ENCODE measurements at places on chromosomes 1 and 21.

GRCh38 chr1:55225228-55225627 lies 10.1 kb upstream of the USP24 start:
- DNase-seq: no peak

DNA sequence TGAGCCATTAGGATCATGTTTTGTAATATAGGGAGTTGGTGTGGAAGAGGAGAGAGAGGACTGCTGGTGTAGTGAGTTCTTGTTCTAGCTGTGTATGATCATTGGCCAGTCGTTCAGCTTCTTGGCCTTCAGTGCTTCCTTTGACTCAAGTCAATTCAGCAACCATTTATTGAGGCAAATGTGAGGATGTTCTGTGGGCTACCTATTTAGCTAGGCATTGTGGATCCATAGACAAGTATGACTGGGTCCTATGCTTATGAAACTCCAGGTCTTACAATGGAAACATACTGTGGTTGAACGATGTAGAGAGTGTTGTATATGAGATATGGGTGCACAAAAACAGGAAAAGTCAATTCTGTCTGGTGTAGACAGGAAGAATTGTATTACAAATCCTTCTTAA lies 41.7 kb downstream of the NFIA start:
- no peak for DNase-seq

DNA sequence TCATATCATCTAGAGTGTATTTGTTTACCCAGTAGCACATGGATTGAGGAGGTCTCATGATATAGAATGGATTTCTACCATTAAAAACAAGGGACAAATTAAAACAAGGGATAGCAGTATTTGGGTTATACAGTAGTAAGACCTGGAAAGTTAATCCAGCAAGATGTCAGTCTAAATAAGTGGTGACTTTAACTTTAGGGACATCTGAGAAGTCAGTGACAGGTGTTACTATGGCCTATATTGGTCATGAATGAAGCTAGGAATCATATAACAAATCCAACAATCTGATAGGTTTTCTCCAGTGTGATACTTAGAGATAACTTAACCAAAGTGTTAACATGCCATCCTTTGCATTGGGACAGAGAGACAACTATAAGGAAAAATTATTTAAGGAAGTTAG lies 42.7 kb upstream of the DHCR24 start:
- DNase-seq: no peak

- no peak for DNase-seq
These were observed 171.5 kb upstream of the IRF2BP2 start for GRCh38 chr1:234781241-234782065.

DNA sequence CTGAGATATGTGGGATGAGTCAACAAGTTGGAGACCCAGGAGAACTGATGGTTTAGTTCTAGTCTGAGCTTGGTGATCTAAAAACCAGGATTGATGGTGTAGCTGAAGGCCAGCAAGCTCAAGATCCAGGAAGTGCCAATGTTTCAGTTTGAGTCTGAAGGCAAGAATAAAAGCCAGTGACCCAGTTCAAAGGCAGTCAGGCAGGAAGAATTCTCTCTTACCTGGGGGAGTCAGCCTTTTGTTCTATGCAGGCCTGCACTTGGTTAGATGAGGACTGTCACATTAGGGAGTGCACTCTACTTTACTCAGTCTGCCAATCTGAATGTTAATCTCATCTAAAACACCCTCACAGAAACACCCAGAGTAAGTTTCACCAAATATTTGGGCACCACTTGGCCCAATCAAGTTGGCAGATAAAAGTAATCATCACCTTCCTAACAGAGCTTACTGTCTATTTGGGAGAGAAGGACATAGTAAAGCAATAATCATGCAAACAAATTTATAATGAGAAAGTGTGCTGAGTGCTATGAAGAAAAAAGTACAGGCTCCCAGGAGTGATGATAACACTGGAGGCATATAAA lies 63.4 kb downstream of the TSEN15 start:
- DNase-seq: no peak

DNA sequence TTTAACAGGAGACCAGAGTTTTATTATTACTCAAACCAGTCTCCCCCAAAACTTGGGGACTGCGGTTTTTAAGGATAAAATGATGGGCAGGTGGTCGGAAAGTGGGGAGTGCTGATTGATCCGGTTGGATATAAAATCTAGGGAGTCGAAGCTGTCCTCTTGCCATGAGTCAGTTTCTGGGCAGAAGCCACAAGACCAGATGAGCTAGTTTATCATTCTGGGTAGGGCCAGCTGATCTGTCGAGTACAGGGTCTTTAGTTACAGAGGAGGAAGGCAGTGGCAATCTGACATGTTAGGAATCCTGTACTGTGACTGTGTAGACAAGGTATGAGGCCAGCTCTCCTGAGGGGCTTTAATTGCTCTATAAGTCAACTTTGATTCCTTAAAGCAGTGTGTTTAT lies 22.9 kb upstream of the FOXE3 start:
- DNase-seq: no peak

DNA sequence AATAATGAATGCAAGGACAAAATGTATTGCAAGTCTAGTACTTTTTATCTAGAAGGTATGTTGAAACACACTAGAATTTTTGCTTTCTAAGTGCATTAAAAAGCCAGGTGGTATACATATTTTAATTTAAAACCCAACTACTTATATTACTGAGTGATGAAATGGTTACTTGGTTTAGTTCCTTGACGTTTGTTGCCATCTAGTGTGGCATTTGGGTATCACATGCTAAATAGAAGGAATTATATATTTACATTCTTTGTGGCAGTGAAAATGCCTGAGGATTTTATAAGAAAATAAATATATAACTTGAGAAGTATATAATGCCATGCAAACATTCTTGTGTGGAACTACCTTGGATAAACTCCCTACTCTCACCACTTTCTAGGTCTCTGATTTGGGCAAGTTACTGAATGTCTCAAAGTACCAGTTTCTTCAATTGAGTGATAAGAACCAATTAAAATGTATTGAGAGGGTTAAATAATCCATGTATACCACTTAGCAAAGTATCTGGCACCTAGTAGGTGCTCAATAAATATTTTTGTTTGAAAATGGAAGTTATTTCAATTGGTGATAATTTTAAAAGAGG lies 69.6 kb downstream of the SDCCAG8 start:
- DNase-seq: peak; percentile 62

DNA sequence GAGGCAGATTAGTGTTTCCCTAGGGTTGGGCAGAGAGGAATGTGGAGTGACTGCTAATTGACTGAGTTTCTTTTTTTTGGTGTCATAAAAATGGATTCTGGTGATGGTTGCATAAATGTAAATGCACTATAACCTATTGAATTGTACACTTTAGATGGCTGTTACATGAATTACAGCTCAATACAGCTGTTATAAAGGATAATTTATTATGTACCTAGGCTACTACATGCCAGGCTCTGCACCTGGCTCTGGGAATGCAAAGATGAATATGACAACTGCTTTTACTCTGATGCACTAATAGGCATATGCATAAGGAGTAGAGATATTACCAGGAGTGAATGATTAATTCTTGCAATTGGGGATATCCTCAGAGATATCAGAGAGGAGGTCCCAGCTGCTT lies 345.3 kb downstream of the PTBP2 start:
- DNase-seq: no peak

GRCh38 chr1:162302306-162303003 lies 74.2 kb downstream of the SPATA46 start:
- no peak for DNase-seq

DNA sequence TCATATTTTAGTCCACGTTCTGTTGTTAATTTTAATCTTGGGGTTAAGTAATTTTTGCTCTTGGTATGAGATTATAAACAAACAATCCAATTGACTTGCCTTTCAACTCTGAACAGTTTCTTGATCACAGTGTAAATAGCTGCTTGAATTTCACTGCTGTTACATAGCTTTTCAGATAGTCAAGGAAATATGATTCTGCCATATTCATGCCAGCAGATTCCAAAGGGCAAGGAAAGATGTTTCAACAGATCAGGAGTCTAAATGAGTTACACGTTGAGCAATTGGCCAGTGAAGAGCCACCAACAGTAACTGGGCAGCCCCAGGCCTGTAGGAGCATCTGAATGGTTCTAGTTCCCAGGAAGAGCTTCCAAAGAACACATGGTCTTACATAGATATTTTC lies 93.6 kb downstream of the LEPR start:
- no peak for DNase-seq

GRCh38 chr1:203149188-203149840 lies 21.8 kb downstream of the ADORA1 start:
- DNase-seq: no peak

DNA sequence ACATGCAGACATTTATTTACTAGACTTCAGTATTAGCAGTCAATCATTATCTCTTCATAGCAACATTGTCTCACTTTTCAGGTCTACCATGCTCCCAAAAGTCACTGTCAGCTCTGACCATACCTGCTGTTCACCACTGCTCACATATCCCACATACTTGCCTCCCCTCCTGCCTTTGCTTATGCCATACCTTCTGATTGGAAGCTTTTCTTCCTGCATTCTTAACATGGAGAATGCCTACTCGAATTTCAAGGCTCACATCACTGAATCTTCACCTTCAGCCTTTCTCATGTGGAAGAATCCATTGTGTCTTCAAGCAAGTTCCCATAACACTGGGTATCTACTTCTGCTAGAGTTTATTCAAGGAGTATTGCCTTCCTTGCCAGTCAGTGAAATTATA lies 135.4 kb downstream of the NTNG1 start:
- DNase-seq: no peak

GRCh38 chr1:232327899-232328298 lies 302.0 kb downstream of the SIPA1L2 start:
- DNase-seq: no peak

DNA sequence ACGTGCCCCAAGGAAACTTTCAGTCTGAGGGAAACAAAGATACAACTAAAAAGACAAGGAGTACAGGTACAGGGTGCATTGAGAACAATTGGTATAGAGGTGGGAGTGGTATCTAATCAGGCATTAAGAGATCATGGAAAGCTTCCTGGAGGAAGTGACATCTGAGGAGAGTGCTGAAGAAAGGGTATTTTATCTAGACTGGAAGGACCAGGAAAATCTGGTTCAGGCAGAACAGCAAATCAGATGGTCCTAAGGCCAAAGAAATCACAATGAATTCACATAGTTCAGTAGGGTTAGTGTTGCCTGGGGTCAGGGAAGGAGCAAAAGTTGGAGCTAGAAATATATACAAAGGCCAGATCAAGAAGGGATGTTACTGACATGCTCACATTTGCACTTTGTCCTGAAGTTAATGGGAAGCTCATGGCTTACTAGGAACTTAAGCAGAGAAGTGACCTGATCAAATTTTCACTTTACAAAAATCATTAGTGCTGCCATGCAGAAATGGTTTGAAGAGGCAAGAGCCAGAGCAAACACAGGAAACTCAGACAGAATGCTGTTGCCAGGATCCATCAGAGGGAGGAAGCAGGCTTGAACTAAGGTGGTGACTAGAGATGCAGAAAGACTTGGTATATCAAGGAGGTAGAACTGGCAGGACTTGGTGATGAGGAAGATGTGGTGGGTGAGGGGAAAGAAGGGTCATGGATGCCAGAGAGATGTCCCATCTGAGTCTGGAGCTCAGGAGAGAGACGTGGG lies 14.5 kb upstream of the CTTNBP2NL start:
- no peak for DNase-seq

- no peak for DNase-seq
These were observed 122.1 kb downstream of the LRIG2 start for GRCh38 chr1:113194846-113195830.
